Cerebellar nuclear complex (tissue), 1 donor: ENCODE measurements at places on chromosomes 1 and 21.

DNA sequence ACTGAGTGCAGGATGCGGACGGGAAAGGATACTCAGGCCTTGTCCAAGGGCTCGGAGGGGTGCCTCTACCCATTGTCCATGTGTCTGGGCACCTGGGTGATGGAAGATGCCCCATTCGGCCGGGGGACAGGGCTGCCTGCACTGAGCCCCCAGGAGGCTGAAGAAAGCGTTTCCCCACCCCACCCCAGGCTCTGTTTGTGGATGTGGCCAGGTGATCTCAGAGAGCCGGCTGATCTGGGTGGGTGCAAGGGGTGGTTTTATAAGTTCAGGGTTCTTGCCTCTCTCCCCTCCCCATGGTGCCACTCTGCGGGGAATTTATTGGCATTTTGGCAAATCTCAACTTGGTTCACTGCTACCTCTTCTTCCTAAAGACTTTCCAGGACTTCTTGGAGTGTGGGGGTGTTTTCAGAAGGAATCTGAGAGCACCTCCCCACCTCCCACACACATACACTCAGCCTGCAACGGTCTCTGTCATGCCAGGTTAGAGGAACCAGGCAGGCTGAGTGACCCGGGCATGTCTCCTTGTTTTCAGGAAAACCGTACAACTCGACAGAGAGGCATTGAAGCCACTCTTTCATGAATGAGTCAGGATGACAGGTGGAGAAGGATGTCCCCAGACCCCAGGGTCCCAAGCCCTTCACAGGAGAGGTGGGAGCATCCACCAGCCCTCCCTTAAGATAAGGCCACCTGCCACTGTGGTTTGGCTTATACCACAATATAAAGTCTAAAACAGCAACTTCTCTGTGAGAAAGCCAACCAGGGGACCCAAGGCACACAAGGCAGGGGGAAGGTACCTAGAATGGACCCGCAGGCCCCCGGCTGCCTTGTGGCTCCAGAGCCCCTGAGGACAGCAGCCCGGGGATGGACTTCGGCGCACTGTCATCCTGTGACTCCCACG lies 174.9 kb downstream of the ETS2 start:
- DNase-seq, result no peak

DNA sequence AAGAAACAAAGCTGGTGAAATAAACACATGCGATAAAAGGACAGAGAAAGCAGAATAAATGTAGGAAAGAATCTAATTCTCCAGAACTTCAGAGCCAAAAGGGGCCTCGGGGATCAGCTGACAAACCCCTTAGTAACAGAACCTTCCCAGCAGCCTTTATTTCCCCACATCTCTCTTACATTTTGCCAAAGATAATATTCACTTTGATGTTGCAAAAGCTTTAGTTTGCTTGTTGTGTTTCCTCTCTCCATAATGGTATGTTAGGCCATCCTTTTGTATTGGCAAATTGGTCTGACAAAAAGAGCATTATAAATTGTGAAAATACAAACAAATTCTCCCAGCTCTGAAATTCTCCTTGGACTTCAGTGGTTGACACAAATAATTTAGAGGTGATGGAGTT lies 54.9 kb downstream of the OPTC start:
- DNase-seq, result no peak

DNA sequence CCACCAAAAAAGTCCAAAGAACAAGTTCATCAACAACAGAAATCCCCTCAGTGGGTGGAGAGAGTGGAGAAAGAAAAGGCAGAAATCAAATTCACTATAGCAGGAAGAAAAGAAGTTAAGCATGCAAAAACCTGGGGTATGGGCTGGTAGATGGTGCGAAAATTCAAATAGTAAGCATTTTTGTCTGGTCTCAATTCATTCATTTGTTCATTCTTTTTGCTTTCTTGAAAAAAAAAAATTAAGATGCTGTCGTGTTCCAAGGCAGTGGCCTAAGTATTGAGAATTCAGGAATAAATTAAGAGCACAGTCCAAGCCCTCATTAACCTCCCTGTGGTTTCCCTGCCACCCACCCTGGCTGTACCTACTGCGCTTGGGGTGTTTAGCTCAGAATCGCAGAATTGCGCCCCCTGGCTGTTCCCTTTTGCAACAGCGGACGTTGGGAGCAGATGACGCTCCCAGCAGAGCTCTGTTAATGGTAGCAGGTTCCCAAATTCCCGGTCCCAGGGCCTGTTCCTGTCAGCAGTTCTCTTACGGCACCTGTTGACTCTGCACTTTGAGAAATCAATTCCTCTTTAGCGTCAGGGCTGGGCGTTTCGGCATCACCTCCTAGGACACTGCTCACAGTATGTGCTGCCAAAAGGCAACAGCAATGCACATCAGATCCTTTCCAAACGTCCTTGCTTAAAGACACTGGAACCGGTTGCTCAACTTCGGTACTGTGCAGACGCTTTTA lies 34.0 kb upstream of the SSX2IP start:
- DNase-seq, result no peak

DNA sequence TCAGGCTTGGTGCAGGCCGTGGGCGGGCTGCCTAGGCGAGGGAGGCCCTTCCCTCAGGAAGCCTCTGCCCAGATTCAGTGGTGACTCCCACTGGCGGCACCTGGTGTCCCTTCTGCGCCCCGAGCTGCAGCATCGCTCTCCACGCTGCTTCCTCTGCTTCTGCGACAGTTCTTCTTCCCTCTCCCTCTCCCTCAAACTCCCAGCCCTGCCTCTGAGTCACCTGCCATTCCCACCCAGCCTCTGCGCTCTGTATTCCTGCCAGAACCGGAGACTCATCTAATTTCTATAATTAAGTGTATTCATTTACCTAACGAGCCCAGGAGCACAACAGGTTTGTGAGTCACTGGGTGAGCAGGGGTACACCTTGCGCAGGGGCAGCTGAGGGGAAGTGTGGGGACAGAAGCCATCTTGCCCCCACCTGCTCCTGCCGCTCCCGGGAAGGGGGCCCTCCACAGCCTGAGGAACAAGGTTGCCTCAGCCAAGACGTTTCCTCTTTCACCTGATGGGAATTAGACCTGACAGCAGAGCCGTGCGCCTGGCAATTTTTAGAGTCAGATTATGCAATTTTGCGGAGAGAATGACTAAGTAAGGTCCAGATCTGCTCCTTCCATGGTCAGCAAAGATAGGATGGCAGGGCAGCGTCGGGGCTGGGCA lies 19.4 kb downstream of the KCNC4 start:
- peak; percentile 46 for DNase-seq

DNA sequence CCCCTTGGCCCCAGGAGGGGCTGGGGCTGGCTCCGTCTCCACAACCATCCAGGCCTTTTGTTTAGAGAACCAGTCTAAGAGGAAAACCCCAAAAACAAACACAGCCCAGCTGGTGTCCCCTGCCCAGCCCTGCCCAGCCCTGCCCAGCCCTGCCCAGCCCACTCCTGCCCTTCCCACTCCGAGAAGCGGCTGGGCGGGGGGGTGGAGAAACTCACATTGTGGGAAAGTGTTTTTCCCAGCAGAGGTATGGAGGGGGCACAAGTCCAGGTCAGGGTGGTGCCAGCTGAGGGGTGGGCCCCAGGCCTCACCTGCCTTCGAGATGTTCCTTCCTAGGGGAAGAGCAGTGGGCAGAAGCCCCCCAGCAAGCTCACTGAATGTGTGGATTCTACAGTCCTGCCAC lies 10.0 kb upstream of the FAM131C start:
- DNase-seq, result no peak

DNA sequence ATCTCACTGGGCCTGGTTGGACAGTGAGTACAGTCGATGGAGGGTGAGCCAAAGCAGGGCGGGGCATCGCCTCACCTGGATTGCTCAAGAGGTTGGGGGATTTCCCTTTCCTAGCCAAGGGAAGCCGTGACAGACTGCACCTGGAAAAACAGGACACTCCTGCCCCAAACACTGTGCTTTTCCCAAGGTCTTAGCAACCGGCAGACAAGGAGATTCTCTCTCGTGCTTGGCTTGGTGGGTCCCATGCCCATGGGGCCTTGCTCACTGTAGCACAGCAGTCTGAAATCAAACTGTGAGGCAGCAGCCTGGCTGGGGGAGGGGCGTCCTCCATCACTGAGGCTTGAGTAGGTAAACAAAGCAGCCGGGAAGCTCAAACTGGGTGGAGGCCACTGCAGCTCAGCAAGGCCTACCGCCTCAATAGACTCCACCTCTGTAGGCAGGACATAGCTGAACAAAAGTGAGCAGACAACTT lies 11.3 kb downstream of the C1orf105 start:
- DNase-seq, result no peak

GRCh38 chr1:93579891-93580290 lies 101.7 kb downstream of the BCAR3 start:
- no peak for DNase-seq
